Activated T-helper 1 cell treated with anti-CD3 and anti-CD28 coated beads, Interleukin-2, amount 50 U/mL, for 16 hours (primary cell): ENCODE measurements at places on chromosomes 12 and 14.

GRCh38 chr12:96425321-96425720 lies 25.1 kb upstream of the CDK17 start:
- no peak for DNase-seq

DNA sequence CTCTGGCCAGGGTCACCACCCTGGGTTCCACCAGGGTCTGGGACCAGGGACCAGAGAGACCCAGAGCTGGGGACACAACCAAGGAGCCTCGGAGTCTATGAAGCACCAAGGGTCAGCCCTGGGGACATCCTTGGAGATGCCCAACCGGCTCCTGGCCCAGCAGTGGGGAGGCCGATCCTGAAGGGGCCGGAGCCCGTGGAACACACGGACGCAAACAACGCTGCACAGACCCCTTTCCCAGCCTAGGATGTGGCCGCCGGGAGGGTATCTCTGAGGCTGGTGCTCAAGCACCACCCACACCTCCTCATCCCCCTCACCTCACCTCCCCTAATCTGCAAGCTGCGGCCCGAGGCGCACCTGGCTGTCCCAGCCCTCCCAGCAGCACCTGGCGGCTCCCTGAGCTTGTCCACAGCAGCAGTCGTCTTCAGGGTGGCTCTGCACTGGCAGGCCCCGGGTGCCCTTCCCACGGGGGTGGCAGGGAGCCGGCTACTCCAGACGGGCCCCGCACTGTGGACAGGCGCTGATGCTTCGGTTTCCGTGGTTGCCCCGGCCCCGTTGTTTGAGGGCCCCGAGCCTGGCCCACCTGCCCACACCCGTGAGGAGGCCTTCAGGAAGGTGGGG lies 146.8 kb upstream of the C14orf180 start:
- DNase-seq: no peak

GRCh38 chr14:81256289-81256960 lies 35.7 kb upstream of the GTF2A1 start:
- DNase-seq: no peak

- DNase-seq: no peak
Measured at GRCh38 chr12:42705863-42706262, 116.3 kb upstream of the PRICKLE1 start.

DNA sequence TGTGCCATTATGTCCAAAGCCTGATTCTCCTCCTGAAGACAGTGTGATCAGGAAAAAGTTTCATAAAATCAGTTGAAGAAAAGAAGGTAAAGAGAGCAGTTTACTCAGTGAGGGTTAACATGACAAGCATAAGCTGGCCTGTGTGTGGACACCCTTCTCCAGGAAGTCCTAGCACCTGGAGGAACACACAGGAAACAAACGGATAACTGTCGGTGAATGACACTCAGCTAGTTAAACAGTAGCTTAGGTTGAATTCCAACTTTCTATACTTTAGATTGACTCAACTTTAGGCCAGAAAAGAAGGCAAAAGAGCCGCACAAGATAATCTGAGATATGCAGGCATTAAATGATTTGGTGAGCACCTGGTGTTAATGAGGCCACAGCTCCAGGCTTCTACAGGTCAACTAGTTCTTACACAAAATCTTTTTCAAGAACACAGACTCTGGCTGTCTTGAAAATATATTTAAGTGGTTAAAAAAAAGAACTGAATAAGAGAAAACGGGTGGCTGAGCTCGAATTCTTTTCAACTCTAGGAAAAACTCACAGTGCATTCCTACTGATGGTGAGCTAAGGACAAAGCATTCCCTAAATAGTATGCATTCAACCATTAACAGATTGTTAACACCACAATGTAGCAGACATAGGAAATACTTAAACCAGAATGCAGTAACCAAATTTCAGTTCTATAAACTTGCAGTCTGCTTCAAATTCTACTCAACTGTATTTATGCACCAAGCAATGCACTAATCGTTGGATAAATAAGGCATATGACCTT lies 56.9 kb upstream of the TSPAN8 start:
- DNase-seq: no peak

DNA sequence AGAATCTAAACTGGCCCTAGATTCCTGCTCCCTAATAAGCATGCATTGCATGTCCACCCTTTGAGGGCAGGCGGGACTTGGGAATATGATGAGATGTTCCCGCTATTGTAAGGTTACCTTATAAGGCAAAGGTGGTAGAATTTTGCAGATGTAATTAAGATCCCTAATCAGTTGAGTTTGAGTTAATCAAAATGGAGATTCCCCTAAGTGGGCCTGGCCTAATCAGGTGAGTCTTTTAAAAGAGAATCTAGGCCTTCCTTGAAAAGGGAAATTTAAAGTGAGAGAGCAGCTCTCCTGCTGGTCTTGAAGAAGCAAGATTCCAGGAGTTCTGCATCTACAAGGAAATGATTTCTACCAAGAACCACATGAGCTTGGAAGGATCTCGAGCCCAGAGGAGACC lies 83.4 kb downstream of the DICER1 start:
- DNase-seq: no peak

DNA sequence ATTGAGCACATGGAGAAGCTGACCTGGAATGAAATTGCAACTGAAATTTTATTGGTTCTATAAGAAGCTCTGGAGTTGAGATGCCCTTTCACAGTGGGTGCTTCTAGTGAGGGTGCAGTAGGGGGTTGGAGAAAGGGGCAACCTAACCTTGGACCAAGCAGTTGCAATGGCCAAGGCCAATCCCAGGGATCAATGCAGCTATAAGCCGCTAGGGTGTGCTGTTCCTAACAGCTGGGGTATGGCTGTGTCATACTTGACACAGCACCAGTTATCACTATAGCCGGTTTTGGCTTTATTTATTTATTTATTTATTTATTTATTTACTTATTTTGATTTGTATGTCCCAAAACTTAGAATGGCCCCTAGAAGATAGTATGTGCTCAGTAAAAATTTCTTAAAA lies 505.9 kb downstream of the FLRT2 start:
- DNase-seq: no peak

- no peak for DNase-seq
Measured at GRCh38 chr14:40413136-40413535, 980.9 kb upstream of the FBXO33 start.

DNA sequence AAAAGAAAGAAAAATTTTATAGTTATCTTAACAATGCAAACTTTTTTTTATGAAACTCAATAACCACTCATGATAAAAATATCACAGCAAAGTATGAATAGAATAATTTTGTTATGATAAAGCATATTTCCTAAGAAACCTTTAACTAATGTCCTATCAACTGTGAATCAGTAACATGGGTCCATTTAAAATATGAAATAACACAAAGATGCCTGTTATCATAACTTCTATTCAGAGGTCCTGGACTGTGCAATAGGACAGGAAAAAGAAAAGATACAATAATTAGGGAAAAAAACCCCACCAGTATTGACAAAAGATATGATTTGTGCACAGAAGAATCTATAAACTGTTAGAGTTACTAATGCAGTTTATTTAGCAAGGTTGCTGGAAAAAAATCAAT lies 245.4 kb downstream of the FOXN3 start:
- DNase-seq: no peak

DNA sequence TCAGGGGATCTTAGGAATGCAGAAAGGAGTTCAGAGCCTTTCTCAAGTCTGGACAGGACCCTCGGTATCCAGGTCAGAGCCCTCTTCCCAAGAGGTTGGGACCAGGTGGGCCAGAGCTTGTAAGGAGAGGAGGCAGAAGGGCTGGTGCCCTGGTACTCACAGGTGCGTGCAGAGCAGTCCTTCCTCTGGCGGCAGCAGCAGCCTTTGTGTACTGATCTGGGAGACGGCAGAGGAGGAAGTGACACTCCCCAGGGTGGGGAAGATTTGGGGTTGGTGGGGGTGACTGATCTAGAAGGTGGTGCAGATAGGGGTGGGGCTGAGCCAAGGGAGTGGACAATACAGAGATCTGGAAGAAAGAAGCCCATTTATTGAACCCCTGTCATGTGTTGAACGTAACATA lies at the start of gene ITGB7:
TSS of gene ITGB7 (minus strand) at position 210 of the 400 bp plus-strand sequence. CDS start 6,808 bp downstream, outside the sequence.
- peak; percentile 37 for DNase-seq

DNA sequence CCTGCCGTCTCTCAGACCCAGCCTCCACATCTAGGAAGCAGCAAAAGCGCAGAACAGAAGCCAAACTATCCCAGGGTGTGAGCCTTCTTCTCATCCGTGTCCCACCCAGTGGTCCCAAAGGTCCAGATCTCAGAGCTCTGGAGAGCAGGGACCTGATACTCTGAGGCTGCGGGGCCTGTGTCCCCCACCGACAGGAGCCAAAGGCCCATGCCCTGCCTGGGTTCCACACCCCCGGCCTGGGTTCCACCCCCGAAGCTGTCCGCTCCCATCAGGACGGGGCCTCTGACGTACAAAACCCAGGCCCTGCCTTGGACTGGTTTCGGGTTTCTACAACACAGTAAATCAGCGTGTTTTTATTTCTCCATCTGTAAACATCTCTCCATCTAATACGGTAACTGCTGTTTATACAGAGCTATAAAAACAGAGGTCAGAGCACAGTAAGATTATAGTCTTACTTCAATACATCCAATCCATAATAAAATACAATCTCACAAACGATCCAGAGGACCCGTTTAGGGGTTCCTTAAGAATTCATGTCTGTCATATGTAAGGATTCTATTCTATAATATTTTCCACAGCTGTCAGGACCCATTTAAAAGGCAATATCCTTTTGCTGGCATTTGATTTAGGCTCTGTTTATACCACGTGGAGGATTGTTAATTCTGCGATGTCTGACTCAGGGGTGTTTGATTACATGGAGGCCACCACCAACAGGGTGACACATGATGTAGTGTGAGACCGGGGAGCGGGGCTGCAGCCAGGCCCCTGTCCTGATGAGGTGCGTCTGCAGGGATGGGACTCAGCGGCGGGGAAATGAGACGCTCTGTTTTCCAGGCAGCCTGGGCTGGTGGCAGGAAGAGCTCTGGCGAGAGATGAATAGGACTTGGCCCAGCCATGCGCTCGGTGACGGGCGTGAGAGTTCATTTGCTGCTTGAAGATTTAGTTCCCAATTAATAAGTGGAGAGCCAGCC lies 110.3 kb downstream of the DICER1 start:
- DNase-seq: no peak

- DNase-seq: no peak
Measured at GRCh38 chr14:101196795-101197590, 293.5 kb upstream of the RTL1 start.

DNA sequence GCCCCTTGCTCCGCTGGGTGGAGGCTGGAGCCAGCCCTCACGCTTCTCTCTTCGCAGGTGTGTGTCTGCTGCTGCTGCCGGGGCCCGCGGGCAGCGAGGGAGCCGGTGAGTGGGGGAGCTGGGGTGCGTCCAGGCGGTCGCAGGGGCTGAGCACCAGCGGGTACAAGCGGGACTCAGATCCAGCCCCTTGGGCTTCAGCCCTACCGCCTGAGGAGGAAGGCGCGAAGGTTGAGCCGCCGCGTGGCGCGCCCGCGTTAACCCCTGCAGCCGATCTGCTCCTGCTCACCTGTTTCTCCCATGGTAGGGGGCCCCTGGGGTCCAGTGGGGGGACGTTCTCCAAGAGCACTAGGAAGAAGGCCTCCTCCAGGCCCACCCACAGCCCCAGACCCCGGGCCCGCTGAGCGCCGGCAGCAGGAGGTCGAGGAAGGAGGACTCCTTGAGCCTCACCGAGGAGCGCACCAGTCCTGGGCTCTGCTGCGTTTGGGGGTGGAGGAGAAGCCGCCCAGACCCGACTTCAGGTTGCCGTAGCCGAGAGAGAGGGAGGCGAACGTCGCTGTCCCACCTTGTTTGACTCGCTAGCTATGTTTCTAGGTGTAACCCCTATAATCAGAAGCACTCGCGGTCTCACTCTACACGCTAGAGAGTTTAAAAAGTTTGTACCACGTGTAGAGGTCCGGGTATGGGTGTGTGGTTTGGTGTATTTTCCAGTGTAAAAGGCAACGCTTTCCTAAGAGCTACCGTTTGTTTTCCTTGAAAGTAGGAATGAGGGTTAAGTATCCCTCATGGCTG lies 834 bp downstream of the COCH start:
- no peak for DNase-seq

GRCh38 chr12:131929581-131930456 lies 743 bp downstream of the PUS1 start:
- no peak for DNase-seq

- no peak for DNase-seq
Measured at GRCh38 chr14:68931474-68932051, 47.5 kb downstream of the ACTN1 start.

- no peak for DNase-seq
Measured at GRCh38 chr12:114682106-114682784, 1.7 kb downstream of the TBX3 start.

GRCh38 chr14:64340560-64341196 lies 46.5 kb upstream of the ESR2 start:
- DNase-seq: no peak

DNA sequence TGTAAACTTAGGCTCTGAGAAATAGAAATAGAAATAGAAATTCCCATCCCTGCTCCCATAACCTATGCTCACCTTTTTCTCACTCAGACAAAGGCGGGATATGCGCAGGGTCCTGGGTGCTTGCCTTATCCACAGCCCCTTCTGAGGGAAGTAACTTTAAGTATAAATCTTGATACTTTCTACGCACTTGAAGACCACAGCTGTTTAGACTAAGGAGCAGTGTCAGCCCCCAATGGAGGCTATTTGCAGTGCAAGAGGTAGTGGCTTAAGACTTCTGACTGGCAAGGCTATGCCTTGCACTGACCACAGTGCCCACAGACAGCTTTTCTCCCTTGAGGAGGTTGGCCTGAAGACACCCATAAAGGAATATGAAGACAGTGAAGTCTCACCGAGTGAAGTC lies 35.2 kb downstream of the ASCL1 start:
- no peak for DNase-seq

- no peak for DNase-seq
Measured at GRCh38 chr12:5914387-5915149, 30.5 kb downstream of the ANO2 start.

DNA sequence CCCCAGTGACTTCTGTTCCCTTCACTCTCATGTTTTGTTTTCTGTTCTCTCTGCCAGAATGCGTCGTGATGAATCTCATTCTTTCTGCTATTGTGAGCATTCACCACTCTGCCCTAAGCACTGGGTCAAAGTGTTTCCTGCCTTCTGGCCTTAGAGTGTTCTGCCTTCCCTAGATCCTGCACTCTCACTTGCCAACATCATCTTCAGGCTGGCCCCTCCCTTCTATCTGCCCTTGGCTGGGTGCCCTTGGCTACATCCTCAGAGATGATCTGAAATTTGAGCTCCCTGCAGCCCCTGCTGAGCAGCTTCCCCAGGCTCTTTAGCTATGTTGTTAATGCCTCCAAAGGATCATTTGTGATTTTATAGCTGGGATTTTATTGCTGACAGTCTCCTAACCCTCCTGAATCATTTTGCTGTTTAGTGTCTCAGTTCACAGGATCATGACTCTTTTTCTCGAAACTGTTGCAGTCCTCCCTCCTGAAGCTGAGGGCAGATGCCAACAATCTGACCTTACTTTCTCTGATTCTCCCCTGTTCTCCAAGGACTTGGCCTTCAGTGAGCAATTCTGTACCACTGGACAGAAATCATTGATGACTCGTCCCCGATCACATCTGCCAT lies 4.5 kb downstream of the DHRS2 start:
- DNase-seq: no peak

- no peak for DNase-seq
Measured at GRCh38 chr12:112214064-112214463, 88.7 kb downstream of the TRAFD1 start.

- DNase-seq: no peak
Measured at GRCh38 chr14:95597784-95598211, 62.9 kb downstream of the GLRX5 start.

GRCh38 chr14:92493024-92493423 lies 20.6 kb upstream of the RIN3 start:
- DNase-seq: no peak
